ENCODE measurements at places on chromosomes 1 and 21.

- peak; percentile 44 for DNase-seq
Measured at GRCh38 chr1:217660353-217661062, 29.4 kb downstream of the SPATA17 start.

DNA sequence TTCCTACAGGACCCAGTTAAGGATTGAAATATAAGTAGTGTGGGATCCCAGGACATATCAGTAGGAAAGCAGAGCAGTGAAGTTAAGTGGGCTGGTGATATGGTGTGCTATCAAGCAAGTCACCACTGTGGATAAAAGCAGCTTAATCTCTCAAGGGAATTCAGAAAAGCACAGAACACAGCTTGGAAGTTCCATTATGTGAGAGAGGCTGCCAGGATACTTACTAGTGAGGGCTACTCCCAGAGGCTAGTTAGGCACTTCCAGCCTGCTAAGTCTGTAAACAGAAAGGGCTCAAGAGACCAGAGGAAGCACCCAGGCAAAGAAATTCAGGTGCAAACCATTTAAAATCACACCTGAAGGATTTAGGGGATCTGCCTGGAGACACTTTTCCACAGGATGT, 18.8 kb upstream of the GRIK1 start:
- no peak for DNase-seq

- no peak for DNase-seq
Measured at GRCh38 chr1:37399205-37399604, 75.2 kb upstream of the ZC3H12A start.

GRCh38 chr1:67674260-67675011, 10.6 kb upstream of the GADD45A start:
- no peak for DNase-seq

DNA sequence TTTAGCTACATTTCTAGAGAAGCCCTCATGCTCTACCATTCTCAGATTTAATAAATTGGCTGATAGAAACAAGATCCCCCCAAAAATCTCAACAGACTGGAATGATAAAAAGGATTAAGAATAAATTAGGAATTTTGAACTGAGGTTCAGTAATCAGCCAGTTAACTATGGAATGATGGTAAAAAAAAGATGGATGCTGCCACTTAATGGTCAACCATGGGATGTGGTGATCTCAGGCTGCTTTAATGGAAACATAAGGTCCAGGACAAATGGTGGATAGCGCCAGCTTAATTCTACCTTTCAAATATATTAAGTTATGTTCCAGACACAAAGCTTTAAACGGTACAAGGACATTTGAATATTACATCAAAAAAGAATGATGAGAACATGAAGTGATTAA, 49.9 kb downstream of the CCN1 start:
- no peak for DNase-seq

Measured in AG08396 (cell line).